ENCODE measurements at places on chromosomes 5 and 9. TPM values are rescaled to one million over a fixed set of nuclear protein-coding genes. Genes with fewer than 3 reads are reported as not detected.

Gene LVRN
- total RNA-seq = 0.24 TPM

Gene DOCK2
- not detected for total RNA-seq

Gene LOX
- total RNA-seq = 0.19 TPM

Gene PDCD1LG2
- not detected for total RNA-seq

GRCh38 chr5:110329955-110330525 lies 396.4 kb downstream of the TMEM232 start:
- DNase-seq = no peak

DNA sequence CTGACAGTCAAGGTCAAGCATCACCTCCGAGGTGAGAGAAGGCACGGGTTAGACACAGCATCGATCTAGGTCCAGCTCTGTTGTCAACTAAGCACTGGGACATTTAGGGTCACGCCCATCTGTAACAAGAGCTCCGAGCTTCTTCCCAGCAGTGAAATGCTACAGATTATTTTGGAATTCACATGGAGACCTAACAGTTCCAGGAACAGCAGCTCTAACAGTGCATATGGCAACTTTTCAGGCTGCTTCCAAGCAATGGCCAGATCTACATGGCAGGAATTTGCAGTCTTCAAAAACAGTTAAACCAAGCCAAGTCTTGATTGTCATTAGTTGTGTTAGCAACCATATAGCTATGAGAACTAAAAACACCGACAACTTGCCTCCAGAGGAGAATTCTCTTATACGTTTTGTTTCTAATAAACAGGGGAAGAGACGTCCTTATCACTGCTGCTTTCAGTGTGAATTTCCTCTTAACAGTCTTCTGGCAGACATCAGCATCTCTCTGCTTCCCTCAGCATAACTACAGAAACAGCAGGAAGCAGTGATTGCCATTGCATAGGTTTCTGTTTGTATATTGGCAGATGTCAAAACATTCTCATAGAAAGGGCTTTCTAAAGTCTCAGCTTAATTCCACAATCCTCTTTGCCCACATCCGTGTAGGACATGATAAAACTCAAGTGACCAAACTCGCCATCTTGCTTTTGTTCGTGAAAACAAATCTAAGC lies 242.1 kb upstream of the DAPK1 start:
- no peak for DNase-seq

- DNase-seq = no peak
Observed at GRCh38 chr5:385321-385720, 57.7 kb upstream of the EXOC3 start.

GRCh38 chr5:152306386-152306785 lies 98.7 kb downstream of the NMUR2 start:
- DNase-seq = no peak

GRCh38 chr5:3995954-3996619 lies 400.5 kb downstream of the IRX1 start:
- DNase-seq = no peak

GRCh38 chr5:13921578-13921977 lies 22.9 kb downstream of the DNAH5 start:
- DNase-seq = no peak

DNA sequence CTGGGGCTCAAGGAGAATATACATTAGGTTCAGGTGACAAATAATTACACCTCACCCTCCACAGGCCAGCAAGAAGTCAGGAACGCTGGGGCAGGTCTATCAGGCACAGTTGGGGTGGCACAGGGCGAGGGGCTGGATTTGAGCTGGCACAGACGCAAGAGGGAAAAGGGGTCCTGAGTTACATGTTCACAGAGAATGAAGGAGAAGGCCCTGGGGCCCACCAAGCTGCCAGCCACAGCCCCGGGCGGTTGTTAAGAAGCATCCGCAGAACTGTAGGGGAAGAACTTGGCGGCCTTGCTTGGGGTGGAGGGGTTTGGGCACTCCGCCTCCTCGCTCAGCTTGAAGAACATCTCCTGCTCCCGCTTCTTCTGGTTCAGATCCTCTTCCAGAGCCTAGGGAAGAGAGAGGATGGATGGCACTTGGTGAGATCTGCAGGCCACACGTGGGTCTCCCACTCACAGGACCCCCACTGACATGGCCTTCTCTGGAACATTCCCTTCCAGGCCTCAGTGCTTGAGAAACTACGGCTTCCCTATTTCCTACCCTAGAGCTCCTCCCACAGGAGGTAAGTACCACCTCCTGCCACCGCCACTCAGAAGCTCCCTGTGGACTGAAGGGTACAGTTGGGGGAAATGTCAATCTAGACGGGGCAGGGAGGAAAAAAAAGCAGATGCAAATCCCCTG lies 38.3 kb upstream of the FBXW11 start:
- no peak for DNase-seq

Data from progenitor cell of endocrine pancreas (in vitro differentiated cells).